ENCODE measurements at places on chromosomes 2 and 18.

DNA sequence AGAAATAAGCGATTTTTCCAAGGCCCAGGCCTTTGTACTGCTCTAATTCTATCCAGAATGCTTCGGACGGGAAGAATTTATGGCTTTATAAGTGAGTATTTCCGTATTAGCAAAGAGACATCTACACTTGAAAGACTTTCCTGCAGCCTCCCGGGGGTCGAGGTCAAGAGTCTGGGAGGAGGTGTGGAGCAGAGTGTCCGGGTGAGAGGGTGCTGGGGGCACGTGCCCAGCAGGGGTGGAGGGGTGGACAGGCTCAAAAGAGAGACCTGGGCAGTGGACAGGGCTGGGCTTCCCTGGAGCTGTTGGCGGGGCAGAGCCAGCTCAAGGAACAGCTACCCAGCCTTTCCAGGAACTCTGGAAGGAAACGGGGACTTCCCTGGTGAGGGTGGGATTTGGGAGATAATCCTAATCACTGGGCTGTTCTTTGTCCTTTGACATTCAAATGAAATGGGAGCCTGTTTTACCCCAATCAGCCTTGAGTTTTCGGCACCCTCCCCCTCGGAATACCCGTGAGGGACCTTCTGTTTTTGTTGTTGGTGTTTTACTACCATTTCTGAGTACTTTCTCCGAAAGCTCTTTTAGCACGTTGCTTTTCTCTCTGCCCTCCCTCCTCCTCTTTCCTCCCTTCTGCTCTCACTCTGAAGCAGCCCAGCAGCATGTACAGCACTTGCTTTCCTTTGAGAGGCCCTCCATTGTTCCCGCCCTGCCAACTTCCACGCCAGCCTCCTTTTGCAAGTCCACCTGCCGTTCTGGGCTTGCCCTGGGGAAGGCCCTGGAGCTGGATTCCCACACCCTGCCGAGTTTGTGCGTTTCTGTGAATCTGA lies 164.7 kb downstream of the AGAP1 start:
- peak; percentile 30 for DNase-seq

DNA sequence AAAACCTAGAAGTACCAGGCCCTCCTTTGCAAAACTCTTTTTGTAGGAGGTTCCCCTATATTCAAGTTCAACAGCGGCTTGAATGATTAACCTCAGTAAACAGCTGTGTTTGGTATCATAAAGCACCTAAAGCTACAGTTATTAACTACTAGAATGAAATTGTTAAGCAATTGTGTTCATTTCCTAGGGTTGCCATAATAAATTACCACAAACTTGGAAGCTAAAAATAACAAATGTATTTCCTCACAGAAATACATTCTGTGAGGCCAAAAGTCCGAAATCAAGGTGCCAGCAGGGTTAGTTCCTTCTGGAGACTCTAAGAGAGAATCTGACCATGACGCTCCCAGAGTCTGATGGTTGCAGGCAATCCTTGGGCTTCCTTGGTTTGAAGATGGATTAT lies 202.1 kb upstream of the ACVR2A start:
- no peak for DNase-seq

GRCh38 chr2:118380915-118381653 lies 292.8 kb downstream of the INSIG2 start:
- no peak for DNase-seq

GRCh38 chr2:137172162-137172561 lies 406.8 kb downstream of the THSD7B start:
- DNase-seq: no peak

GRCh38 chr2:44570271-44570670 lies 208.5 kb downstream of the CAMKMT start:
- DNase-seq: no peak

DNA sequence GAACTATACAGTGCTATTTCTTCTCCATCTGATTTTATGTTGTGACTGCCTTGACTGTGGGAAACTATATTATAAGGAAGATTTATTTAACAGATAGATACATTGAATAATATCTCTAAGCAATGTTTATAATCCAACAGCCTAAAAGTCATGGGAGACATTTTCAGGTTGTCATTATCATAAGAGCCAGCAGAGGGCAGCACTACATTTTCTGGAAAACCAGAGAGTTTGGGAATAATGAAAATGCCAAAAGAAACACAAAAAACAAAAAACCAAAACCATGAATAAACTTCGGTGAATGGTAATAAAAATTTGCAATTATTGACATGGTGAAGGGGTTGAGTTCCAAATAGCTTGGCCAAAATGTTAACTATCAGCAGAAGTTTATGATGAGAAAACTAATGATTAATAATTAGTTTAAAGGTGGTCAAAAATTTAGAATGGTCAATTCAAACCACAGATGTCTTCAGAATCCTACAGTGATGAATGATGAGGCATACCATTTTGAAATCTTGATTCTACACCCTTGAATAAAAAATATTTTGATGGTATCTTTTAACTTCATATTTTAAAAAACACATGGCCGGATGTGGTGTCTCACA lies 4.7 kb downstream of the EEF1B2 start:
- no peak for DNase-seq

DNA sequence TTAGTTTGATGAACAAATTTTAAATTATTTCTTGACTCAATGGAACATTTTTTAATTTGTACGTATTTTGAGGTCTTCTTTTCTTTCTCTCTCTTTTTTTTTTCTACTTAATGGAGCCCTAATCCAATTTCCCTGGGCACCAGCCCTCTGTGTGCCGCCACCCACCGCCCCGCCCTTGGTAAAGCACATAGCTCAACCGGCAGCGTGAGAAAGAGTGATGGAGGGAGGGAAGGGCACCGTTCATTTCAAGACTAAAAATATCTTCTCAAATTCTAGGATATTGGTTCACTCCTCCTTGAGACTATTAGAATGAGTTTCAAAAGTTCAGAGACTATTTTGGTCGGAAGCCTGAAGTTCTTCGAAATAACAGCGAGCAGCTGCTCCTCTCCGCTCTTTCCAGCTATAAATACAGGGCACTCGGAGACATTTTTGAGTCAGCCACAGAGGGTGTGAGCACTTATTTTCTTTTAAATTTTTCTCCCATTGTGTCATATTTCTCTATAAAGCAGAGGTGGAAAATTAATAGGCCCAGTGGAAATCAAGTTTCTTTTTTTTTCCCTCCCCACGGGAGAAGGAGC lies 731.7 kb upstream of the ID2 start:
- no peak for DNase-seq

DNA sequence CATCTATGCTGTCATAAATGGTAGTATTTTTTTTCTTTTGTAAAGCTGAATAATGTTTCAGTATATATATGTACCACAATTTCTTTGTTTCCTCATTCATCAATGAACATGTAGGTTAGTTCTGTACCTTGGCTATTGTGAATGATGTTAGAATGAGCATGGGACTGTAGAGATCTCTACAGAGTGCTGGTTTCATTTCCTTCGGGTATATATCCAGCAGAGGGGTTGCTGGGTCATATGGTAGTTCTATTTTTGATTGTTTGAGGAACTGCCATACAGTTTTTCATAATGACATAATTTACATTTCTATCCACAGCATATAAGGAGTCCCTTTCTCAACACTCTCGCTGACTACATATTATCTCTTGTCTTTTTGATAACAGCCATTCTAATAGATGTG lies 243.5 kb downstream of the CDH7 start:
- no peak for DNase-seq

DNA sequence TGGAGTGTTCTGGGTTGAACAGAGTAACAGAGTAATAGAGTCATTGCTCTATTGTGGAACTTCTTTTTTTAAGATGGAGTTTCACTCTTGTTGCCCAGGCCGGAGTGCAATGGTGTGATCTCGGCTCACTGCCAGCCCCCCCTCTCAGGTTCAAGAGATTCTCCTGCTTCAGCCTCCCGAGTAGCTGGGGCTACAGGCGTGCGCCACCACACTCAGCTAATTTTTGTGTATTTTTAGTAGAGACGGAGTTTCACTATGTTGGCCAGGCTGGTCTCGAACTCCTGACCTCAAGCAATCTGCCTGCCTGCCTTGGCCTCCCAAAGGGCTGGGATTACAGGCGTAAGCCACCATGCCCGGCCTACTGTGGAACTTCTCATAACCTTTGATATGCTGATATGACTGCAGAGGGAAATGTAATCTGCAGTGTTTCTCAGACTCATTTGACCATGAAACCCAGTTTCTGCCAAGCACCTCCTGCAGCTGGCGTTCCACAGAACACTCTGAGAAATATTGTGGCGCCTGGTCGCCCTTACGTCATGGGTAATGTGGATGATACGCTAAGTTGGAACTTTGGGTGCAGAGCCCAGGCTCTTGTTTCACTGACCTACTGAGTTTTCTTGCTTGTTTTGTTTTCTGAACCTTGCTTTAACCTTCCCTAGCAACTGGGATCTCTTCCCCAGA lies 213.8 kb downstream of the BCL2 start:
- no peak for DNase-seq

DNA sequence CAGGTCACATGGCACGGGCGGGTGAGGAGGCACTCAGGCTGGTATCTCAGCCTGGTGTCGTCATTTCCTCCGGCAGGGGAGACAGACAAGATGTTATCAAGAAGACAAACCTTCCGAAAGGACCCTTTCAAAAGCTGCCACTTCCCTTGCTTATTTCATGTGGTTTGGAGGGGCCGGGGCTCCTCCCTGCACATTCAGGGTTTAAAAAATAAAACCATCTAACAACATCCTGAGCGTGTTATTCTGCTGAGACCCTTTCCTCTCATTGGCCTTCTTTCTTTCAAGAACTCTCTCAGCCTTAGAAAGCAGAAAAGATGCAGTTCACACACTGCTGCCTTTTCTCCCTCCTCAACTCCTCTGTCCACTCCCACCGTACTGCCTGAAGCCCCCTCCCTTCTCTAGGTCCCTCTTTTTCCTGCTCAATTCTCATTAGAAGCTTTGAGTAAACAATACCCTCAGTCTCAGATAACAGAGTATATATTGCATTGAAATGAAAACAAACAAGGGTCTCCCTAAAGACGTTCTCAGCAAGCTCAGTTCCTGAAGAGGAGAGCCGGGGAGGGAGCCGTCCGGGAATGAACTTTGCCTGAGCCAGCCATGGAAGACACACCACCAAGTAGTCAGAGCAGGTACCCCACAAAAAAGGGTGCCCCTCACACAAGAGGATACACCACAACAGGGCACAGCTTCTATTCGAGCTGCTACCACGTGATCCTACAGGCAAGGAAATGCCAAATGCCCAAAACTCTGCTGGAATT lies 9.7 kb downstream of the SMAD7 start:
- no peak for DNase-seq

DNA sequence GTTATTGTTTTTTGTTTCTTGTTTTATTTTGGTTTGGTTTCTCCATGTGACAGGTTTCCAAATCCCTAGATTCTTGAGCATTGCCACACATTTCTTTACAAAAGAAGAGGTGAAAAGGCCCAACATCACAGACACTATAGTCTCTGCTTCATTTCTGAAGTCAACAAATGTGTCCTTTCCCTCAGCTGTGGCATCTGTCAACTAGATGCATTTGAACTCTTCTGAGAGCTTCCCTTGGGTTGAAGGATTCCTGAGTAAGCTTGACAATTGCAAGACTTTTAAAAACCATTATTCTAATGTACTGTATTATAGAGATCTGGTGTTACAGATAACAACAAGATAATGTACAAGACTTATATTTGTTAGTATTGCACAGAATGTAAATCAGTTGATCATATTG lies 703.3 kb upstream of the PKDCC start:
- no peak for DNase-seq

- peak; percentile 38 for DNase-seq
Measured at GRCh38 chr2:178484245-178485041, 4.2 kb downstream of the PLEKHA3 start.

DNA sequence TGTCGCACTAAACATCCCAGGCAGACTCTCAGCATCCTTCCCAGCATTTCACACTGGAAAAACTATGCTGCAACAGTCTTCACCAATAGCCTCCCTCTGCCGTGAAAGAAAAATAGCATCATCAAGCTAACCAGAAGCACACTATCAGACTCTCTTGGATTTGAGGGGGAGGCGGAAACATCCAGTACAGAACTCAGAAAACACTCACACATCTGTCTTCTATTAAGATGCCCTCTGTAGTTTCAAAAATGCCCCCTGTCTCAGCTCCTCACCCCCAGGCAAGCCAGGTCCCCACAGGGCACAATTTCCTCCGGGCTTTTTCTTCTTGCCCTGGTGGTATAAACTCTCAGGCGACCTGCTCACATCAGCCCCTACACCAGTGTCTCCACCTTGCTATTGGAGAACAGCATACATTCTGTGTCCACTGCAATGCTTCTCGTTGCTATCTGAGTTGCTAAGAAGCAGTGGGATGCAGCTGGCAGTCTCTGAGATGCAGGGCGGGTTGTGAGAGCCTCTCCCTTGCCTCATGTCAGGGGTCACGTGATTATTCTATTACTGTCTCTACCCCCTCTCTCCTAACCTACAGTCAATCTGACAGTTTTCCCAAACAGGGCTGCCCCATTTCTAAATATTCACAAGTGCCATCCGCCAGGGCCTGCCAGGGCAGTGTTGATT lies 189.9 kb downstream of the INO80D start:
- no peak for DNase-seq

DNA sequence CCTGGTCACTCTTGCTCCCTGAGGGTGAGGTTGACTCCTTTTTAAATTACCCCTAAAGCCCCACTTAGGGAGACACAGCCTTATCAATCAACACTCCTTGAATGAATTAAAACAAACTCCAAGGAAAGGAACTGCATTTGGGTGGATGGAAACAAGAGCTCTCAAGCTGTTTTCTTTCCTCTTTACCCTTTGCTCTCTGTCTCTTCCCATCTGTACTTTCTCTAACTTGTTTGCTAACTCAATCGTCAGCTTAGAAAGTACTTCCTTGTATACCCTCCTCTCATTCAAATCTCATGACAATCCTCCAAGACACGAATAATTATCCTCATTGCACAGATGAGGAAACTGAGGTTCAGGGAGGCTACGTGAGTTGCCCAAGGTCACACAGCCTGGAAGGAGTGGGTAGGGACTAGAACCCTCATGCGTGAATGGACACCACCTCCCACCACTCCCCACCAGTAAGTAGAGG lies 32.7 kb downstream of the ZFP36L2 start:
- DNase-seq: no peak

- no peak for DNase-seq
Measured at GRCh38 chr2:181621779-181622490, 35.0 kb downstream of the CERKL start.

DNA sequence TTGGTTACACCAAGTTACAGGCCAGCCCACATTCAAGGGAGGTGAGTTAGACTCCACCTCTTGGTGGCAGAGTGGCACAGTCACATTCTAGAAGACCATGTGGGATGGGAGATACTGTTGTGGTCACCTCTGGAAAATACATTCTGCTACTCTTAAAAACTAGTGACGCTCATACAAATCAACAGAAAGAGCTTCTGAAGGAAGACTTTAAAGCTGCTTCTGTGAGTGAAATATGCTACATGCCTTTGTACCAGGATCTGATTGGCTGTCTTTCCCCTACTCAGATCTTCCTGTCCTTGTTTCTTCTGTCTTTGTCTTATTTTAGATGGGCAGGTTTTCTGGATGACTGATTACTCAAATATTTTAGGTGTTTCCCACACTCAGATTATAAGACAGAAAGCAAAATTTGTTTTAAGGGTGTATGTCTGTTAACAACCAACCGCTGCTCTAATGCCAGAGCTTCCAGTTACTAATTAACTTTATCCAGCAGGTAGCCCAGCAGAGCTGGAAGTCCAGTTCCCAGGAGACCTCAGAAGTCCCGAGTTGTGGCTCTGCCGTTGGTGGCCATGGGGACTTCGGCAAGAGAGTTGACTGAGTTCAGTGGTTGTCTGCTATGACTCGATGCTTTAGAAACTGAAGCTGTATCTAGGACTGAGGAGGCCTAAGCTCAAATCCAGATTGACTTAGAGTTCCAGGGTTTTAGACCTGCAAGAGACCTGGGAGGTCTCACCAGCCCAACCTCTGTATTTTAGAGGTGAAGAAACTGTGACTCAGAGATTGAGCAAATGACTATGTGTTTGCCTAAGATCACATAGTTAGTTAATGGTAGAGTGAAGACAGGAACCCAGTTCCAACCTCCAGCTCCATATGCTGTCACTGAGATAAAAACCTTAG lies 7.4 kb downstream of the IL1R2 start:
- DNase-seq: no peak

Measured in NCI-H1092 (cell line).